ENCODE measurements at places on chromosomes 3 and 15.
A peak's percentile ranks its signal among the peaks of the same experiment; 100 is the strongest.

DNA sequence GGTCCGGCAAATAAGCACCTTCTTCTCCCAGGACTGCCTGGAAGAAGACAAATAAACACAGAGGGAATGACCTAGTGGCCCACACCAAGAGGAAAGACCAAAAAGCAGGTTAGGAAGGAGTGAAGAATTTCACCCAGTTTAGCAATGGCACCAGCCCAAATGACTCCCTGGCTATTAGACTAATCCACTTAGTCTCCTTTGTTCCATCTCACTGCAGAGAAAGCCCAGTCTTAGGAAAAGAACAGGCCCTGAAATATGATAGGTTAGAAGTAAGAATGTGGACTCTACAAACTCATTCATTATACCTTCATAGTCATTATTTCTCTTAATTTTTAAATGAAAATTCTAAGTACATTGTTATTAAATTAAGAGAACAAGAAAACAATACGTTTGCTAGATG is 23.2 kb downstream of the SERPINI2 start:
- DNase-seq: no peak

DNA sequence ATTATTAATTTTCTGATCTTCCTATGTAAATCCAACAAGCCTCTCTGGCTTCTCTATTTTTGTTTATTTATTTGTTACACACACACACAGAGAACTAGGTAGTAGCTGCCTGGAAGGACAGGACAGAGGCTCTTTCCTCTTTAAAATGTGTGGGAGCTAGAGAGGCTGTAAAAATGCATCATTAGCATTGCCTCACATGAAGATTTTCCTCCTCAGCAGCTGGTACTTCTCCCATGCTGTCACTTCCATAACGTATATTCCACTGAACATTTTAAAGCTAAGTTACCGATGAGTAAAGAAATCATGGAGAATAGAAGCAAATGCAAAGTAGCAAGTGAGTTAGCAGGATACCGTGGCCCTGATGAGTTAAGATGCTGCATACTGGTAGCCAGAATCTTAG is 63.9 kb downstream of the IMPG2 start:
- no peak for DNase-seq

- no peak for DNase-seq
Measured at GRCh38 chr3:72727726-72728125, 120.5 kb downstream of the SHQ1 start.

GRCh38 chr3:13532631-13533030 is 16.3 kb upstream of the FBLN2 start:
- DNase-seq: no peak

DNA sequence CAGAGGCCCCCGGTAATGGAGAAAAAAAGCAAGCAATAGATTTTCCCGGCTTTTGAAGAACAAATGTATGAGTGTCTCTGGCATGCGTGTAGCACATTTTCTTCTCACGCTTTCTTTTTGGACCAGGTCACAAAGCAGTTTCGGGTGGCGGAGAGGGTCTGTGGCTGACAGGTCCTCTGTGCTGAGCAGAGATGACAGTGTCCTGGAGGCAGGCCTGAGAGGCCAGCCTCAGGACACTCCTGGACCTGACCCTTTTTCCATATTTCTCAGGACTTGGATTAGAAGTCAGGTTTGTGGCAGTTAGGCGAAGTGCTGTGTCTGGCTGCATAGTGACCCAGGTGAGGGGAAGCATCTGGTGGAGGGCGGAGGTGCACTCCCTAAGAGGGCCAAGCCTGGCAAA is 52.9 kb downstream of the KLF13 start:
- no peak for DNase-seq

GRCh38 chr3:102885289-102885688 is 450.5 kb downstream of the ZPLD1 start:
- DNase-seq: no peak

GRCh38 chr3:25818335-25818734 is 28.4 kb downstream of the OXSM start:
- DNase-seq: no peak

- no peak for DNase-seq
Measured at GRCh38 chr15:63906266-63906584, 72.5 kb upstream of the HERC1 start.

- no peak for DNase-seq
Measured at GRCh38 chr3:107098864-107099263, 278.4 kb upstream of the CCDC54 start.

DNA sequence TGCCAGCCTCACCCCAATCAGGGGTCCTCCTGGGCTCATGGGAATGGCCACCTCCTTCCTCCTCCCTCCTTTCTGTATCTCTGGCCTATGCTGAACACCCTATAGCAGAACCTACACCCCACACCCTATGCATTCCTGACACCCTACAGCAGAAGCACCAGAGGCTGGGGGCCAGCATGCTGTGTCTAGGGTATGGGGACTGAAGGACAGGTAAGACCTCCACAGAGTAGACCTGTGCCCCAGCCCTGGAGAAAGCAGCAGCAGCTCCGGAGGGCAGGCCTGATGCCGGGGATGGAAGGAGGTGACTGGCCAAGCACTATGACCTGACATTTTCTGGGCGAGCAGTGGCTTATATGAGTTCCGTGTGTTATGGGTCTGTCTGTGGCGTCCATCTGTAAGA is 66.9 kb downstream of the TLE3 start:
- no peak for DNase-seq

DNA sequence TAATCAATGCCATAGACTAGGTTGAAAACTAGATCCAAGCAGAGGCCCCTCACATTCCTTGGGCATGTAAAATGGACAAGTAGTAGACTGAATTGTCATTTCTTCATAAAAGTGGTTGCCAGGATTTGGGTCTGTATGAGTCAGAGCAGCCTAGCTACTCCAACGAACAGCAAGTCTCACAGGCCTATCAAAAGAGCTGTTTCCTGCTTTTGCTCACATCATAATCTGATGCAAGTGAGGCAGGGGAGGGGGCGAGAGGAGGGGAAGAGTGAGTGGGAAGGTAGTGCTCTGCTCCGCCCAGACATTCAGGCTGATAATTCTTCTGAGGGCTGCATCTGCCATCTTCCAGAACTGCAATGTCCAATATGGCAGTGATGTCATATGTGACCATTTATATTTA is 228.9 kb upstream of the PRICKLE2 start:
- DNase-seq: peak; percentile 4

DNA sequence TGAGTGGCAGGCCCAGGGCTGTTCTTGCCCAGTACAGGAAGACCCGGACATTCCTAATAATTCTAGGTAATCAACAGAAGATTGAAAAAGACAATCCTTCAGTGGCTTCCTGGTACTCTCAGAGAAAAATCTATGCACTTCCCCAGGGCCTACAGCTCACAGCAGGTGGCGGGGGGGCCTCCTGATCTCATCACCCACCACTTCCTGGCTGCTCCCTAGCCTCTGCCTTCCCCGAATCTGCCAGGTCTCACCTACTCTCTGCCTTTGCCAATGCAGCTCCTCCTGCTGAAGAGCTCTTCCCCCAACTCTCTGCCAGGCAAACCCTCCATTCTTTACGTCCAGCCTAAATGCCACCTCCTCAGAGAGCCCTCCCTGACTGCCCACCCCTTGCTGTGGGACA is 37.5 kb downstream of the EHD4 start:
- peak; percentile 77 for DNase-seq

DNA sequence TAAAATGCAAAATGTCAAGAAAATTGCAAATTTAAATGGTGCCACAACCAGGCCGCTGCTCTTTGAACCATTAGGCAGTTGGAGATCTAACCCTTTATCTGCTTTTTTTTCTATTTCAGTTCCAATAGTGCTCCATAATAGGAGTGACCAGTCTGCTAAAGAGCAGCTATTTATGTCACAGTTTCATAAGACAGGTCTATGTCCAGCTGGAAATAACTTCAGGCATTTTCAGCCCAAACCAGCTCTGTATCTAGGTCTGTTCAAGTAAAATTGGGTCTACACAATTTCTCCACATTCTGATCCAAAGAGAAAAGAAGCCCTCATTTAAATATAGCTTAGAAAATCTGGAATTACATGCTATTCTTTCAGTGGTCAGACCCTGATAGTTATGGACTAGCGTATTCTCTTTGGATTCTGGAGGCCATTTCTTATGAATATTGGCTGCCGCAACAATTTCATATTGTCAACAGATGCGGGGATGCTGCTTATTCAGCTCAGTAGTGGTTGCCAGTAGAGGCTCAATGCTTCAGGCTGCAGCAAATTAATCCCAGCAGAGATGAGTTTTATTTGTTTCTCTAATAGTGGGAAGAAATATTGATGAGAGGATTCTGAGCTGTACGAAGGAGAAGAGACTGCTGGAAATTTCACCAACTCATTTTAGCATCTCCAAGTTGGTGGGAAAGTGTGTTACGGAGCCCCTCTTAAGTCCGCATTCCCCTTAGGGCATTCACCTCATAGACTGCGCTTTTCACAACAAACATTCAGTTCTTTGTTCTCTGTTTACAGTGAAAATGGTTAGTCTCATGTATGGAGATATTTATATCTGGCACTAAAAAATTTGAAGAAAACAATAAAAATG is 887.0 kb downstream of the ROBO1 start:
- no peak for DNase-seq

- DNase-seq: no peak
Measured at GRCh38 chr3:4589475-4590097, 96.4 kb downstream of the ITPR1 start.

GRCh38 chr3:169613895-169614294 is 49.6 kb downstream of the MECOM start:
- no peak for DNase-seq

DNA sequence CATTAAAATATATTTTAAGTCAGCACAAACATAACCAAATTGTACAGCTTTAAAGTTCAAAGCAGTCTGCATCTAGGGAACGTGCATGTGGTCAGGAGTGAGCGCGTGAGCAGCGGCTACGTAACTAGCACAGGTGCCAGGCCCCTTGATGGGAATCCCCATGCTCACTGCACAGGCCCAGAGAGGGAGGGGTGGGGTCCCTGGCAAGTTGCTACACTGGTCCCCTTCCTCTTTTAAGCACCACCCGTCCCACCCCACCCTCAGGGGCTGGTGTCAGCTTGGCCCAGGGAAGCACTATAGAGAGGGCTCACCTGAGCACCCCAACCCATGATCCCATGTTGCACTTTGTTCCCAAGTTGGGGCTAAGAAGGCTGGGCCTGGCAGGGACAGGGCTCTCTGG is 835 bp upstream of the GMPPB start:
- DNase-seq: no peak

DNA sequence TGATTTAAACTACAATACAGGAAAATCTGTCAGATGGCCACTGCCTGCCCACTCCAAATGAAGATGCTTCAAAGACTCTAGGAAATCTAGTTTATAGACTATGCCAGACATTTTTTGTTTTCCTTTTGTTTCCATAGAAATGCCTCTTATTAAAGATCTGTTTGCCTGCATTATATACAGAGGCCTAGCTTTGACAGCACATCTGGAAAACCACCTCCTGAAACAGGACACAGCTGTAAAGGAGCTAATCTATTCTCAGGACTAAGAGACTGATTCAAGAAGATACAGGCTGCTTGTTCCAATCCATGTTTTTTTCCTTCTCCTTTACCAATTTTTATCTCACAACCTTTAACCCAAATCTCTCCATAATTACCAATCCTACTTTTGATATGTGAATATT is 75.3 kb upstream of the STRIT1 start:
- DNase-seq: no peak
